ENCODE measurements at places on chromosomes 11 and 22. TPM values are rescaled to one million over a fixed set of nuclear protein-coding genes. Genes with fewer than 3 reads are reported as not detected.

GRCh38 chr11:89529626-89530380 is 38.6 kb upstream of the NOX4 start:
- no peak for DNase-seq

Gene CRYBB1
- not detected for total RNA-seq

DNA sequence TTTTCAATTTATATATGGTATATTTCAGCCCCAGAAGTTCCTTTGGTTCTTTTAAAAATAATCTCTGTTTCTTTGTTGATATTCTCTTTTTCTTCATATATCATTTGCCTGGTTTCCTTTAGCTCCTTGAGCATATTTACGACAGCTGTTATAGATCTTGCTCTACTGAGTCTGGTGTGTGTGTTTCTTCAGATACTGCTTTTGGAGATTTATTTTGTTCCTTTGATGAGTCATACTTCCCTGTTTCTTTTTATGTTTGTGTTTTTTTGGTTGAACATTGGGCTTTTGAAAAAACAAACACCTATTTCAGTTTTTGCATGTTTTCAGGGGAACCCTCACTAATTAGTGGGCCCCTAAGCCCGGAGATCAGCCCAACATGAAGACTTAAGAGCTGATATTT is 23.3 kb downstream of the GLB1L2 start:
- DNase-seq = no peak

GRCh38 chr11:128227466-128227865 is 359.9 kb downstream of the ETS1 start:
- no peak for DNase-seq

All from SK-MEL-5 (cell line).